ENCODE measurements at places on chromosomes 5 and 9. TPM values are rescaled to one million over a fixed set of nuclear protein-coding genes. Genes with fewer than 3 reads are reported as not detected.

SLC36A3 gene
- not detected for total RNA-seq

RGS7BP gene
- total RNA-seq: 0.03 TPM

HNRNPA0 gene
- total RNA-seq: 21.0 TPM

SPIN1 gene
- 91.1 TPM for total RNA-seq

MARCHF11 gene
- total RNA-seq: not detected

LCN10 gene
- total RNA-seq: not detected

C9orf153 gene
- not detected for total RNA-seq

FAM53C gene
- 42.0 TPM for total RNA-seq

STPG3 gene
- not detected for total RNA-seq

FOXD4 gene
- 0.24 TPM for total RNA-seq

TAF11L5 gene
- not detected for total RNA-seq

NIPAL4 gene
- not detected for total RNA-seq

PCDHGA9 gene
- total RNA-seq: 0.55 TPM
